Muscle of leg (tissue), 16 donors: ENCODE measurements at places on chromosomes 1 and 21. TPM values are rescaled to one million over a fixed set of nuclear protein-coding genes. Genes with fewer than 3 reads are reported as not detected.
A peak's percentile ranks its signal among the peaks of the same experiment; 100 is the strongest.

DNA sequence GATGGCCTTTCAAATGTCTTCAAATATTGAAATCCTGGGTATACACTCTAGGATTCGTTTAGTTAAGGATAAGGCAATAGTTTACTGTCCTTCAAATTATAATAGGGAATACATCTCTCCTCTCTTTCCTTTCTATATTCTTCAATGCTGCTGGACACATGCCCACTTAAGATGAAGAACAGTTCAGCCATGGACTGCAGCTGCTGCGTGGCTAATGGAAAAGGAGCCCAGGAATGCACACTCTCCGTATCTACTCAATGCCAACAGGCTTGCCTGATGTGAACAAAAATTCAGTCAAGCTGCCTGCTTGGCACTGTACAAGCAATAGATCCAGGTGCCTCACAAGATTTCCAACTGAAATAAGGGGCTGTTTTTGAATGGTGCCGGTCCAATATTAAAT, 321.2 kb upstream of the LYPLAL1 start:
- peak; percentile 93 for DNase-seq

DNA sequence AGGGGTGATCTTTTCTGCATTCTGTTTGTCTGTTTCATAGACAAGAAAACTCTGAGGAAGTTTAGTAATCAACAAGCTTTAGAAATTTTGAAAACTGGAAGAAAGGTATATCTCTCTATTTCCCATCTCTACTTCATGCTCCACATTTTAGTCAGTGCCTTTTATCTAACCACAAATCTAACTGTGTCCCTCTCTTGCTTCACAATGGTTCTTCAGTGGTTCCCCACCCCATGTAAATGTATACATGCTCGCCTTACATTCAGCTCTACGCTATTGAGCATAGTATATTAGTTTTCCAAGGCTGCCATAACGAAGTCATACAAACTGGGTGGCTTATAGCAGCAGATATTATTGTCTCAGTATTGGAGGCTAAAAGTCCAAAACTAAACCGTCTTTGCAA, 14.4 kb upstream of the SAMSN1 start:
- no peak for DNase-seq

MTARC2 gene
- total RNA-seq, result 7.0 TPM

DNA sequence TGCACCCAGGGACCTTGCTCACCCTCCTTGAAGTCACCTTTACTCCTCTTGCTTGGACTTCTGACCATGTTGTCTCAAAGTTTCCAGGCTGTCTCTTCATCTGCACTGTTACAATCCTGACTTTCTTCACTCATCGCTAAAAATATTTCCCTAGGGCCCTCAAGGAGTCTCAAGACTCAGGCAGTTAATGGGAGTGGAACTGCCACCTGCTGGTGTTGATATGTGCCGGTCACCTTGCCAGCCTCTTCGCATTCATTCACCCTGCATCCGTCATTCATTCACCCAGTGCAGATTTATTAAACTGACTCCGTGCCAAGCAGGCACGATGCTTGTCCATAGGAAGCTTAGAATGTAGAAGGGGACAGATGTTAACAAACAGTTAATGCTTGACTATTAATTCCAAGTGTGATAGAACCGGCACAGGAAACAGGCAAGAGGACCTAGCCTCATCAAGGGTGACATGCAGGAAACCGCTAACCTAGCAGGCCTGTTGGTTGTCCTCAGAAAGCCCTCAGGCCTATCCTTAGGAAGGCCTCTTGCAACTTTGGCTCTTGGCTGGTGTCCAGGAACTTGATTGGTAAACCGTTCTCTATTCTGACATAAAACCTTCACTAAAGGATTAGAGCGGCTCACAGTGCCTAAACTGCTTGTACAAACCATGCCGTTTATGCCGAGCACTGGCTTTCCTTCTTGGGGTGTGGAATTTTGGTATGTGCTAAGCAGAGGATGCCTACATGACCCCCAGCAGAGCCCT, 342.2 kb downstream of the CAMTA1 start:
- peak; percentile 19 for DNase-seq

DNA sequence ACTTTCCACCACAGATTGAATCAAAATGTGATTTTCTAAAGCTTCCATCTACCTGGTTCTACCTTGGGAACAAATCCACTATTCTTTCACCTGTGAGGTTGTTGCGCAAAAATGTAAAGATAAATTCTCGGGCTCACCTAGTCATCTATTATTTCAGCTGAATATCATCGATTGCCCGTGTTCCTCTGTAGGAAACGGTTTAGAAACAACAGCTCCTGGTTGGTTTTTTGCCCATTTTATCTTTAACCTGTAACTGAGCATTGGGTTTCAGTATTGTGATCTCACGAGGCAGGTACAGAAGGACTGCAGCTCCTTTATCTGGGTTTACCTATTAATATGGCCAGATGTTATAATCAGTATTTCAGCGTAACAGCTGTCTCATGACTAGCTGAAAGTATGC, 52.9 kb upstream of the LRRC8C start:
- no peak for DNase-seq

MATN1 gene
- total RNA-seq, result 0.71 TPM
